ENCODE measurements at places on chromosomes 4 and X.
A peak's percentile ranks its signal among the peaks of the same experiment; 100 is the strongest.

DNA sequence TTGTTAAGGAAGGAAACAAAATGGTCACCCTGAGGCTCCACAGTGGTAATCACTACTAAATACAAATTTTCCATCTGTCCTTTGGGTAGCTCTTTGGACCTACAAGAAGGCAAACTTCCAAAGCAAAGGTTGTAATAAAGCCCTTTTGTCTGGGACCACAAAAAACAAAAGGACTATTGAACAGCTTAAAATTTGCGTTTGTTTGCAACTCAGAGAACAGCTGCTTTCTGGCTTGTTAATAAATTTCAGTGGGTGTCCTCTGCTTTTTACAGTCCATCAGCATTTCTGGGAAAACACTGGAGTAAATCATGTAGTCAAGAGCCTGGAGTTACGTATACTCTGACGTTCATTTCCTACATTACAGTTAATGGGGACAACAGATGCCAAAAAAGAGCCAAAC lies 439.7 kb upstream of the DIAPH2 start:
- DNase-seq = no peak

DNA sequence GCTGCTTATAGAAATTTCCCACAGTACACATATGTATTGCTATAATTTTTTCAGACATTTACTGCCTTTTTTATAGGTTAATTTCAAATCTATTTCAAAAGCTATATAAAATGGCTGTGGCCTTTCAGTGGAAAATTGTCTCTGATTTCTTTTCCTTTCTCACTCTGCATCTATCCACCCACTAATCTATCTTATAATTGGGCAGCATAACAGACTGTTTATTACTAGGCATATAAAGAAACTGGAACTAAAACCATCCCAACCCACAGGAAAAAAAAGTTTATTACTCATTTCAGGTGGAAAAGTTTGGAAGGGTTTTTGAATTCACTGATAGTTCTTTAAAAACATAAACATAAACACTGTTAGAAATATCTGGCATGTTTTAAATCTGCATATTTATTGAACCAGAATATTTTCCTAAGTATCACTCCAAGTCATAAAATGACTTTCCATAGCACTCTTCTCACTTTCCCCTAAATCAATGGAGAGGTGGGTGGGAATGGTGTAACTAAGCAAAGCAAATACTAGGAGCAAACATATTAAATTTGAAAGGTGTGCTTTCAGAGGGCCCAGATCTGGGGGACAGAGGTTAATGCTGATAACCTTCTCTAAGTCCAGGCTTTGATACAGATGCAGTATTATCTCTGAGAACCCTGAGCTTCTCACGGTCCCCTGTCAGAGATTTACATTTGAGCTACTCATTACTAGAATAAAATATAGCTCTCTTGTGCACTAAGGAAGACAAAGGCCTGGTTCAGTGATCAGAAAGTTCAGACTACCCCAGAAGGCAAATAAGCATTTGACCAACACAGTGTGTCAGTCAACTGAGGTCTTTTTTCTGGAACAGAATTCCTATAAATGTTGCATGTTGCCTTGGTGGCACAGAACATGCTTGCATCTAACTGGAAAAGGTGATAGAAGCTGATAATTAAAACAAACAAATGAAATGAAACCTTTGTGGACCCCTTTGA lies 328.3 kb downstream of the UNC5C start:
- DNase-seq = no peak

DNA sequence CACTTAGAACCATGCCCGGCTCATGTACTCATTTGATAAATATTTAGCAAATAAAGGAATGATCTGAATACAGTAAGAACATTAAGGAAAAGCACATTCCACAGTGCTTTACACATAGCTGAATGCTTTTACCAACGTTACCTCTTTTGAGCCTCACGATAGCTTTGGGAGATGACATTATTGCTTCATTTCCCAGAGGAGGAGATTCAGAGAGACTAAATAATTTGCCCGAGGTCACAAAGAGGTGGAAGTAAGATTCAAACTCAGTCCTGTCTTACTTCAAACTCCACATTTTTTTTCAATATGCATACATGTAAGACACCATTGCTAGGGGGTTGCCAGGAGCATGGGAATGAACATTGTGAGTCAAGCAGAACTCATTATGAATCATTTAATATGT lies 538.5 kb downstream of the BCOR start:
- DNase-seq = no peak

GRCh38 chrX:11836284-11836683 lies 78.2 kb downstream of the MSL3 start:
- DNase-seq = no peak

- no peak for DNase-seq
These were observed 17.8 kb downstream of the TMPRSS11E start for GRCh38 chr4:68465058-68465457.

DNA sequence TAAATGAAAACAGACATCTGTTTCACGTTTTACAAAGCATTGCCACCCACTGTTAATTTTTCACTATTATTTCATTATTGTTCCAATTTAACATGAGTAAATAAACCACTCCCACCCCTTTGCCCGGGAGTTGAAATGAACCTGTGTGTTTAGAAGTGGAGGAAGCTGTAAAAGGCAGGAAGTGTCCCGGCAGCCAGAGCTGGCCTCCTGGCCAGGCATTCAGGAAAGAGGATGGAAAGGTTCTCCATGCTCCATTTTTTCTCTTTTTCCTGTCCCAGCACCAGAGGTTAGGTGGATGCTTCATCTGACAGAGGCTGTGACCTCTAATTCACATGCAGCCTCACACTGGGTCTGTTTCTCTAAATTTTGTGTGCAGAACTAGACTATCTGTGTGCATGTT lies 55.5 kb upstream of the LNX1 start:
- DNase-seq = no peak

- no peak for DNase-seq
These were observed 292.5 kb downstream of the UNC5C start for GRCh38 chr4:95256108-95256835.

DNA sequence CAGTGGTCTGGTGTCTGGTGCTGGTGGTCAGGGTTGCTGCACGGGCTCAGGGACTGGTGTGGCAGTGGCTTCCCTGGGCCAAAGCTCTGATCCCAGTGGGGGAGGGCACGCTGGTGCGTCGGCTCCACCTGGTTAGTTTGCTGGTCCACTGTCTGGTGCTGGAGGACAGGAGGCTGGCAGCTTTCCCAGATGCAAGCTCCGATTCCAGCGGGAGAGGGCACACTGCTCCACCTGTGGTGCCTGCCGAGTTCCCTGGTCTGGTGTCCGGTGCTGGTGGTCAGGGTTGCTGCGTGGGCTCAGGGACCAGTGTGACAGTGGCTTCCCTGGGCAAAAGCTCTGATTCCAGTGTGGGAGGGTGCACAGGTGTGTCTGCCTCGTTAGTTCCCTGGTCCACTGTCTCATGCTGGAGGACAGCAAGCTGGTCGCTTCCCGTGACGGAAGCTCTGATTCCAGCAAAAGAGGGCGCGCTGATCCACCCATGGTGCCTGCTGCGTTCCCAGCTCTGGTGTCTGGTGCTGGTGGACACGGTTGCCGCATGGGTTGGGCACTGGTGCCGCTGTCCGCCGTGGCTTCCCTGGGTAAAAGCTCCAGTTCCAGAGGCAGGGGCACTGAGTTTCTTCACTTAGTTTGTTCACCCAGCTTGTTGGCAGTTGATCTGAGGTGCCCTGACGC lies 5.8 kb downstream of the VMA21 start:
- DNase-seq = no peak

- no peak for DNase-seq
These were observed 10.3 kb downstream of the SNX25 start for GRCh38 chr4:185219551-185220344.

DNA sequence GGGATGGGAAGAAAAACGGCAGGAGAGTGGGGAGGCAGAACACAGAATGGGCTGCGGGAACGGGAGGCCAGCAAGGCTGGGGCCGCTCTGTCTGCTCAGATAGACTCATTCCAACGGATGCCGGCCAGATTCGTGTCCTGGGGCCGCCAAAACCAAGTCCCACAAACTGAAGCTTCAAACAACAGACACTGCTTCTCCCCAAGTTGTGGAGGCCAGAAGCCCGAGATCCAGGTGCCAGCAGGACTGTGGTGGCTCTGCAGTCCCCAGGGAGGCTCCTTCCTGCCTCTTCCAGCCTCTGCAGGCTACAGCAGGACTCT lies 100.6 kb downstream of the ADRA2C start:
- DNase-seq = no peak

DNA sequence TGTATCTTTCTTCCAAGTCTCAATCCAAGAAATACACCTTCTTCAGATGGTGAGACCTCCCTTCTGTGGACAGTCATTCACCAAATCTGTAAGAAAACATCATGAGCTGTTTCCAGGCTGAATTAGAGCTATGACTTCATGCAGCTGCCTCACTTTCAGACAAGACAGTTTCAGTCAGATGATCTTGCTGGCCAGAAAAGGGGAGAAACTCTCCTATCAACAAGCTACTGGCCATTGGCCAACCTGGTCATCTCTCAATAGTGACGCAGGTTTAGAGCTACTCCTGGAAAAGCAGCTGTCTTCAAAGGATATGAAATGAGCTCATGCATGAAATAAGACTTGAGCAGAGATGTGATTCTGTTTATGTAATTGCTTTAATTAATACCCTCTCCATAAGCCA lies 69.6 kb upstream of the NDP start:
- DNase-seq = no peak

GRCh38 chr4:146255874-146256273 lies 41.5 kb downstream of the REELD1 start:
- DNase-seq = no peak

DNA sequence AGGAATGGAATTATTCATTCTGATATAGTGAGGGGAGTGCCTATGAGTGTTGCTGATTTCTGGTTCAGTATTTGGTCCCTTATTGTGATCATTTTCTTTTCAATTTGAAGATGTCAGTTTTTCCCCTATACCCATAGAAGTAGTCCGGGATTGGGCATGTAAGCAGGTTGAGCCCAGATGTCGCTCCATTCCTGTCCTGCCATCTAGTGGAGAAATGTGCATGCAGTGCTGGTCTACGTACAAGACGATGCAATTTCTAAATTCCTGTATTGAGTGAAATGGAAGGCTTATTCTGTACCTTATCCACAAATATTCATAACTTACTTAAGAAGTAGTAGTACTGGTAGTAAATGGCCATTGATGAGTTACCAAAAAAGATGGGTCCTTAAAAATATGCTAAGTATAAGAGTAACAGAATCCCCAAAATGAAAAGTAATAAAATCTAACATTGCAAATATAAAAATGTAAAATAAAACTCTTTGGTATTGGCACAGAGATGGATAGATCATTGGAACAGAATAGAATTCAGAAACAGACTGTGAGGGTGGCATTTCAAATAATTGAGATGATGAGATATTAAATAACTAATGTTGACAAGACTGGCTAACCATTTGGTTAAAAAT lies 60.9 kb downstream of the UGT8 start:
- peak; percentile 70 for DNase-seq

- DNase-seq = no peak
These were observed 56.0 kb downstream of the SAT1 start for GRCh38 chrX:23838953-23839352.
